ENCODE measurements at places on chromosomes 1 and 21.

DNA sequence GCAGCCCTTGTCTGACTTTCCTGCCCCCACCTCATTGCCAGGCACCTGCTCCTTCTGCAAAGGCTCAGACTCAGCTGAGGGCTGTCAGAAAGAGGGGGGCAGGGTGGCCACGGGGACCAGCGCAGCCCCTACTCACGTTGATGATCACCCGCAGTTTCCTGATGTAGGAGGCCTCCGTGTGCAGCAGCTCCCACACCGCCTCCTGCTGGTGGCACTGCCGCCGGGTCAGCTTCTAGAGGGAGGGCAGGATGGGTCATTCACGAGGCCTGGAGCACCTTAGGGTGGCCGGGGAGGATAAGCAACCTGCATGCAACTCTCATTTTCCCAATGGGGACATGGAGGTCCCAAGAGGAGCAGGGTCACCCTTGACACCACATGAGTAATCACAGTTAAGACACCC is 6.4 kb upstream of the TNFRSF25 start:
- no peak for DNase-seq

GRCh38 chr1:219963432-219963831 is 35.1 kb upstream of the SLC30A10 start:
- DNase-seq: no peak

GRCh38 chr1:222310836-222311235 is 237.1 kb downstream of the HHIPL2 start:
- no peak for DNase-seq

DNA sequence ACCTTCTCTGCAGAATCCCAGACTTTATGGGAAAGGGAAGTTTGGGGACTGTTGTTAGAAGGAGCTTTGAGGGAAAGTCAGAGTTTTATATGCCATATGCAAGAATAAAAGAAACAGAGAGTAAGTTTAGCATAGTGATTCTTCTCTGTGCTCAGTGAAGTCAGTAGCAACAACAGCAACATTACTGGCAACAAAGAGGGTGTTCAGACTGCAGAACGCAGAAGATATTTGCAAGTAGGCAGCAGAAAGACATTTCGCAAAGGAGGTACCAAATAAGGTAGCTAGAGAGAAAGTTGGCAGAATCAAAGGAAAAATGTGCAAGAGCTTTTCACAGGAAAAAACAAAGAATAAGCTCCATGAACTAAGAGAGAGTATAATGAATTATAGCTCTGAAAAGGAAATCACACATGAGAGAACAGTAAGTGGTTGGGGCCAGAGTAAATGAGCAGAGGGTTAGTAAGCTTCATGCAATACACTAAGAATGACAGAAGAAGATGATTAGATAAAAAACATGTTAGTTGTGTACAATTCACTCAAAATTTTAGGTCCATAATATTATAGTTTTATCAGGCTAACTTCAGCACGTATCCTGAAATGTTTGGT is 98.1 kb downstream of the NEGR1 start:
- no peak for DNase-seq

GRCh38 chr1:243287652-243288051 is 31.8 kb downstream of the SDCCAG8 start:
- DNase-seq: no peak

DNA sequence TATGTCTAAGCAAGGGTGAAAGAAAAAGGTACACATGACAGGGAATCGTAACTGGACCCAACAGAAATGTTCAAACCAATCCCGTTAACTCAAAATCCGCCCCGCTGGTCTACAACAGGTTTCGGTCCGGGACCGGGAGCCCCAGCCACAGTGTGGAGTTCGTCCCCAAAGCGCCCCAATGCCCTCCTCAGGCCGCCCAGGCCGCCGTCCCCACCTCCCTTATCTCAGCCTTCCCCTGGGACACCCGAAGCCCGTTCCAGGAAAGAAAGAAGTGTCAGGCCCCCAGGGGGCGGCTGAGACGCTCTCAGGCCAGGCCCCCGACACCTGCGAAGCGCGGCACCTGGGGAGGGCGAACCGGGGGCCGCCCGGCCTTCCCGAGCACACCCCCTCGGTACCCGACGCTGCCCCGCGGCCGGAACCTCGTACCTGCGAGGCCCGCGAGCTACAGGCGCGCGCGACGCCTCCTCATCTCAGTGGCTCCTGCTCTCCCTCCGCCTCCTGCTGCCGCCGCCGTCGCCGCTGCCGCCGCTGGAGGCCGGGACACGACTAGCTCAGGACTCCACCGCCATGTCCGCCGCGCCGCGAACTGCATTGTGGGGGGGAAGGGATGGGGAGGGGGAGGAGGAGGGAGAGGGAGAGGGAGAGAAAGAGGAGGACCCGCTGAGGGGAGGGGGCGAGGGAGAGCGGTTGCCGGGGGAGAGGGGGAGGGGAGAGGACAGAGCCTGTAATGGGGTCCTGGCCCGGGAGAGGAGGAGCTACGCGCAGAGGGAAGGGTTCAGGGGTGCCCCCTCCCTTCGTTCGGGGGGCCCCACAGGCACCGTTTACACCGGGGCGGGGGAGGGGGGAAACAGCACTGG is at the start of gene TUT4:
Gene TUT4 (minus strand): TSS at position 588 of the 857 bp plus-strand sequence. CDS start 26,812 bp downstream, outside the sequence.
- peak; percentile 84 for DNase-seq

DNA sequence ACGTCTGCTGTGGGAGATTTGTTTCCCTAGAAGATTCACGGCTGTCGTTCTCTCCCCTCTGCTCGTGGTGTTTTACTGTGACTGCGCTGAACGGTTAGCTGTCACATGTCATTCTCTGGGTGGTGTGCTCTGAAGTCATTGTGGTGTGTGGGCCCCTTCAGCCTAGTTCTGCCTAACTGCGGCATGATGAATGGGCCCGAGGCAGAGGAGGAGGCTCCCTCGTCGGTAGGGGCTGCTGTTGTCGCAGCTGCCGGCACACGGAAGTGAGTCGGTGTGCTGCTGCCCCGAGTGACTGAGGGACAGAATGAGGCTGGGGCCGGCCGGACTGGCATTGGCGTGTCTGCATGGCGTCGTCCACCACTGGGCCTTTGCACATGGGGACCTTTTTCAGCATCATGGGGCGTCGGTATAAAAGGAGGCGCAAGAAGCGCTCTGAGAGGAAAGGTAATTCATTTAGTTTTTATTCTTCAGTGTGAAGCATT is 77.9 kb downstream of the ADARB1 start:
- DNase-seq: no peak

DNA sequence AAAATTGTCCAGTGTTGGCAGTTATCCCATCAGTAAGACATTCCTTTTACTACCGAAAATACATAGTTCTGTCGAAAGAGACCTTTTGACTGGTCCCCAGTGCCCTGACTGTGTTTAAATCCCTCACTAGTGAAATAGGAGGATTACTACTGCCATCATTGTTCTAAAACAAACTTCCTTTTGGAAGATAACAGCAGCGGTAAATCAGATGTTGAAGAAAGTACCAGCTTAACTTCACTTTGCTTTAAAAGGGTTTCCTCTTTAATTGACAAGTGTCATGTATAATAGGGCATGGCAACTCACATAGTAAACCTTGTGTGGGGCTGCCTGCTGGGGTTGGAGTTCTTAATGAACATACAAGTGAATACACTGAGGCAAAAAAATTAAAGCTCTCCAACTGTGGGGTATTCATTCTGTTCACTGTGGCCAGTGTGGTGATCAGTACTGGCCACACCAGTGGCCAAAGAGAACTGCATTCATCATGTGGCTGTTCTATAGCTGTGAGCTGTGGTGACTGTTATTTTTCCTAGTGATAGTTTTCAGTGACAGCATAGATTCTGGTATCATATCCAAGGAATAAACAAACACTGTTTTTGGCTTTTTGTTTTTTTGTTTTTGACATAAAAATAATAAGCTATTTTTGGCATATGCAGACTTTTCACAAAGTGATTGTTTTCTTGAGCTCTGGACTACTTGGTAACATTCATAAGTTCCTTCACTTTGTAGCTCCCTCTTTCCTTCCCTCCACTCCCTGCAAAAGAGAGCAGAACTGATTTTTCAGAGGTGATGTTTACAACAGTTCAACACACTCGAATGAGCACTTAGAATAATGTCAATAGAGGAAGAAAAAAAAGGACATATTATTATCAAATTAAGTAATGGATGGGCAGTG is 74.5 kb downstream of the NFIA start:
- DNase-seq: no peak

DNA sequence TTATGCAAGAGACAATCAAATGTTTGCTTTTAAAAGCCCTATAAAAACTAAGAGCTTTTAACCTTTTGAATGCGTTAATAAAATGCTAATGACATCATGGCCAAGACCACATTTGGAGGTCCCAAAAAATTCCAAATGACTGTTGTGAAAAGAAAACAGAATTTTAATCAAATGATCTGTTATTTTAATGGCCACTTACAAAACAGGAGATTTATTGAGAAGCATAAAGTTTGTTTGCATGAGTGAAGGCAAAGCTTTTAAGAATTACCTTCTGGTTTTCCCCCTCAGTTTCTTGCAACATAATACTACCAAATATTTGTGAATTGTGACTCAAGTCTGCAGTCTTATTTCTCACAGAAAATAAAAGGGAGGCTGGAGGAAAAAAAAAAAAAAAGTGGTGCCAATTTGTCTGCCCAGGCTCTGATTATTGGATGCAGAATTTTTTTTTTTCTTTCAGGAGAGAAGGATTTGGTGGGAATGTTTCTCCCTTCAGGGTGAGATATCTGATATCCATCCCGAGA is 60.7 kb downstream of the GORAB start:
- peak; percentile 61 for DNase-seq

DNA sequence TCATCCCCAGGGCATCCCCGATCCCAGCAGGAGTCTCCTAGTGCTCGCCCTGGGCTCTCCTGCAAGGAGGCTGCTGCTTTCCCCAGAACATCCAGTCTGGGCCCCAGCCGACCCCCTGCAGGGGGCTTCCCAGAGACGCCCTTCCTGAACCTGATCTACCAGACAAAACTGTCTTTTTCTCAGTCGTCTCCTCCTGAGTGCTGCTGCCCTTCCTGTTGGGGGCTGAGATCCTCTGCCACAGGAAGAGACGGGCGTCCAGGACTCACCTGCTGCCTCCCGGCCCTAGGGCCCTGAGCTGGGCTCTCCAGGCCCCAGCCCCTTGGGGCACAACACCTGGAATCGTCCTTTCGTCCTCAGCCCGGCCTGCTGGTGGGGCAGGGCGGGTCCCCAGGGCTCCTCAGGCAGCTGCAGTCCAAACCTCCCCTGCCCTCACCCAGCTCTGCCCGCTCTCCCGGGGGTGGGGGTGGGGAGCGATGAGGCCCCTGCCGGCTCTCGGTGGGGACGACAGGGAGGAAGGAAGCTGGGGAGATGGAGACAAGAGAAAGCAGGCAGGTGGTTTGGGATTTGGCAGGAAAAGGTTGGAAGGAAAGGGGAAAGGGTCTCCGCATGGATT is 36.9 kb downstream of the TP73 start:
- DNase-seq: peak; percentile 41

DNA sequence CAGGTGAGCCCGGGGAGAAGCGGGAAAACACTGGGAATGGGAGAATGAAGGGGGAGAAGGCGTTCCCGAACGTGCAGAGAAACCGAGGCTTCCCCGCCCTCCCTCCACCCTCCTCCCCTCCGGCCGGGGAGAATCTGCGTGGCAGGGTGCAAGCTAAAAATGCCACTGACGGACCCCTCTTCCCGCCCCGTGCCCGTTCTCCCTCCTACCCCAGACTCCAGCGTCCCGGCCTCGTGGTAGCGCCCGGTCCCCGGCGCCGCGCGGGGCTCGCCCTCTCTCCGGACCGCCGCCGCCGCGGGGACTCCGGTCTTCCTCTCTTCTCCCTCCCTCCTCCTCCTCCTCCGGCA is 81.6 kb upstream of the AK4 start:
- DNase-seq: no peak

- DNase-seq: peak; percentile 94
These were observed 5.4 kb upstream of the NEK2 start for GRCh38 chr1:211680752-211681327.

DNA sequence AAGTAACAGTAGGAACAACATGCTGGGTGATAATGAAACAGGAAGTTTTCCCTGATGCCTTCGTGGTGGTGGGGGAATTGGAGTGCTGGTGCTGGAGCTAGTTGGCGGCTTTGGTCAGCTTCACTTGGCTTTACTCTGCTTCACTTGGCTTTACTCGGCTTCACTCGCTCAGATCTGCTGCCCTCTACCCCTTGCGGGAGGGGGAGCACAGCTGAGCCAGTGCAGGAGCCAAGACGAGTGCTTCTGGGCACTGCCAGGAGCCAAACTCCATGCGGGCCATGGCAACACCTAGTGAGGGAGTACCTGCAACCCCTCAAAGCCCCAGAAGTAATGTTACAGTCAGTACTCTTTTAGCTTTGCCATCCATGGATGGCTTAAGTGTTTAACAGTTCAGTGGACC is 10.6 kb upstream of the PRKACB start:
- no peak for DNase-seq

DNA sequence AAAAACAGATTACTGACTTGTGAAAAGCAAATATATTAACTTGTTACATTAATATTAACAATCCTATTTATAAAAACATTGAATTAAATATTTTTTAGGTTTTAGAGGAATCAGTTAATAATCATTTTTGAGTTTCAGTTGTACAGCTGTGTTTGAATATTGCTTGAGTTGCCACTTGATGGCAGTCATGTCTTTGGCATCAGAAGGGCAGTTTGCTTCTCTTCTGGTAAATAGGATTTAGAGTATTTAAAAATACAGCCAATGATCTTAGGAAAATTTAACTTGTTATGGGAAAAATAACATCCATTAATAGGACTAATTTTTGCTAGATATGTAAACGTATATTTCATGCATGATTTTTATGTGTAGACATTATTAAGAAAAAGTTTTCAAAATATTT is 234.1 kb downstream of the NCAM2 start:
- peak; percentile 60 for DNase-seq

DNA sequence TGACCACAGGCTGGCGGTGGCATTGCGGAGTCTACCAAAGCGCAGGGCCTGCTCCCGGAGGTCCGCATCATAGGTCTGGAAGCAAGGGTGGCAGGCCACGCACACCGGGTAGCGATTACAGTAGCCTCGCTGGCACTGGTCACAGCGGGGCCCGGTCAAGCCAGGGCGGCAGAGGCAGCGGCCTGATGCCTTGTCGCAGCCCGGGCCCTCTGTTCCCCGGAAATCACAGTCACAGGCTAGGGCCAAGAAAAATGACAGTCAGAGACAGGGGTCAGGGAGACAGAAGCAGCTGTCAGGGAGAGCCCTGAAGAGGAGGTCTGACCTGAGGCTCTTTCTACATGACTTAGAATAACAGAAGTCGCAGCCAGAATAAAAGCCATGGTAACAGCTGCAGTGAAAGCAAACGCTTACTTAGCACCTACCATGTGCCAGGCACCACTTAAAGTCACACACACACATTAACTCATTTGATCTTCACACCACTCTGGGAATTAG is 26.4 kb downstream of the LAMB3 start:
- no peak for DNase-seq

DNA sequence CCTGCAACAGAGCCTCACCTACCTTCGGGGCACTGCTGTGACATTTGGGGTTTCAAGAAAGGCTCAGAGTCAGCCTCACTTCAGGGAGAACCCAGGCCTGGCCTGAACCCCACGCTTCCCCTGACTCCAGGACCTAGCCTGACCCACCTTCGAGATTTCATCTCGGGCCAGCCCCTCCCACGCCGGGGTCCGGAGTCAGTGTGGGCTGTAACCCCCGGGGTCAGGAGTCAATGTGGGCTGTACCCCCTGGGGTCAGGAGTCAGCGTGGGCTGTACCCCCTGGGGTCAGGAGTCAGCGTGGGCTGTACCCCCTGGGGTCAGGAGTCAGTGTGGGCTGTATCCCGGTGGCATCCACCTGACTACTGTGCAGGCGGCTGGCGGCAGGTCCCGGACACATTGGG is 183.0 kb upstream of the RAB4A start:
- DNase-seq: no peak
